ENCODE measurements at places on chromosomes 1 and 21. TPM values are rescaled to one million over a fixed set of nuclear protein-coding genes. Genes with fewer than 3 reads are reported as not detected.

- H3K4me1 ChIP-seq = no peaks in the 10 kb centered on the region
- no peak for DNase-seq
- H3K27ac ChIP-seq = no peak overlapping the region
These were observed 81.1 kb downstream of the NTPCR start for GRCh38 chr1:233031521-233031920.

DNA sequence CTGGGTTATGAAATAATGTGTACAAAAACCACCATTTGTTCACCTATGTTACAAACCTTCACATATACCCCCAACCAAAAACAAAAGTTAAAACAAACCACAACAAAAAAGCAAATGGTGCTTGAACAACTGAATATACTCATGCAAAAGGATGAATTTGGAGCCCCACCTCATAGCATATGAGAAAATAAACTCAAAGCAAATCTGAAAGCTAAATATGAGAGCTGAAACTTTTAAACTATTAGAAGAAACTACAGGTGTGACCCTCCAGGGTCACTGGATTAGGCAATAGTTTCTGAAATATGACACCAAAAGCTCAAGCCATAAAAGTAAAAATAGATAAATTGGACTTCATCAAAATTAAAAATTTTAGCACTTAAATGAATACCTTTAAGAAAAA, 215.5 kb upstream of the CHRM3 start:
- no peaks in the 10 kb centered on the region for H3K4me1 ChIP-seq
- H3K27me3 ChIP-seq = no peaks in the 10 kb centered on the region
- H3K36me3 ChIP-seq = no peaks in the 10 kb centered on the region
- DNase-seq = no peak

The TMEM52 gene
- not detected for total RNA-seq

The SF3B4 gene
- total RNA-seq = 82.3 TPM

All from activated CD4-positive, alpha-beta memory T cell treated with anti-CD3 and anti-CD28 coated beads, Interleukin-2, amount 10 ng/mL, durations not matched to agents 7 days and 5 days (primary cell).